ENCODE measurements at places on chromosomes 1 and 21. TPM values are rescaled to one million over a fixed set of nuclear protein-coding genes. Genes with fewer than 3 reads are reported as not detected.
A peak's percentile ranks its signal among the peaks of the same experiment; 100 is the strongest.

Gene PBXIP1
- total RNA-seq = 14.7 TPM

DNA sequence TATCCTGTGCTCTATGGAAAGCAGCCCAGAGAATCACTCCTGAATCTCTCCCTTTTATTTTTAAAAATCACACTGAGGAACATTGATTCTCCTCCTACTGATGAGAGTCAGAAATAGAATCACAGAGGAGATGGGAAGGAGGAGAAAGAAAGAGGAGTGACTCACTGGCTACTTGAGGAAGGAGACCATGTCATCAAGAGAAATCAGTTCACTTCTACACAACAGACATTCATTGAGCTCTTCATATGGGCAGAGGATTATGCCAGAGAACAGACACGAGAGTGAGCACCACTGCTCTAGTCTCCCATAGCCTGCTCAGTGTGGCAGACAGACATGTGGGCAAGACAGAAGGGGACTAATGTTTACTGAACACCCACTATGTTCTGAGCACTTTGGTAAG is 44.2 kb downstream of the RAB3B start:
- DNase-seq = peak; percentile 28

Gene ARTN
- total RNA-seq = 10.7 TPM

DNA sequence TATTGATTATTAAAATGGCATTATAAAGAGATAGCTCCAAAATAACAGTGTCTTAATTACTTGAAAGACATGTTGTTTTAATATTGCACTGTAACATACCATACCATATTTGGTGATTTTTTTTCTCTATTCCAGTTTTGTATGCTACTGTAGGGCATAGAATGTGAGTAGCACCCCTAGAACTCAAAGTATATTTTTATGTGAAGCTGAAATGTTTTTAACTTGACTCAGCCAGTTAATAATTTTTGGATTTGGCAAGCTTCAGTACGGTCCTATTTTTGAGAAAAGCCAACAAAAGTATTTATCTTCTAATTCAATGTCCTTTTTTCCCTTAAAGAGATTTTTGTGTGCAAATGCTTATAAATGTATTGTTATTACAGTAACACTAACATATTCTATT is 593.8 kb downstream of the USP25 start:
- DNase-seq = no peak

Gene KRTAP13-2
- not detected for total RNA-seq

DNA sequence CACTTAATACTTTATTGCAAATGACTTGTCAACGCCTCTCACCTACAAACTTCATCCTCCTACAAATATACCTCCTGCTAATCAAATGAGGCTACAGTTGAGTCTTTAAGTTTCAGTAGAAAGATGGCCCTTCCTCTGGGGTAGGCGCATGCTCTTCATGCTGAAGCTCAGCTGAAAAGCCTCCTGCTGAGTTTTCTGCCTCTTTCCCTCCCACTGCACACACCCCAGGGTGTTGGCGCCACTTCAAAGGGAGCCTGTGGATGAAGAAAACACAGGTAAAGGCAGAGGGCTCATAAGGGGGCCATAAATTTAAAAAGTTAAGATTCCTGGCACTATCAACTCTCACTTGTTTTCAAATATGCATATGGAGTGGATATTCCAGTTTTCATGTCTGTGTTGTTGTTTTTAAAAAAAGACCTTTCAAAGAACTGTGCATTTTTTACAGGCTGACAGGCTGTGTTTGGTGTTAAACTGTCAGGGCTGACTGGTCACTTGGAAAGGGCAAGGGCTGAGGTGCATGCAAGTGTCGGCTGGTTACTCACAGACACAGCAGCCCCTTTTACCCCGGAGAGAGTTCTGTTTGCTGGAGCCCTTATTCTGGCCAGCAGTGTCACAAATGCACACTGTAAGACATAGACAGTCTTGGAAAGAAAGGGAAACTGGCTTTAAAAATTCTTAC is 42.9 kb upstream of the LGALS8 start:
- no peak for DNase-seq

DNA sequence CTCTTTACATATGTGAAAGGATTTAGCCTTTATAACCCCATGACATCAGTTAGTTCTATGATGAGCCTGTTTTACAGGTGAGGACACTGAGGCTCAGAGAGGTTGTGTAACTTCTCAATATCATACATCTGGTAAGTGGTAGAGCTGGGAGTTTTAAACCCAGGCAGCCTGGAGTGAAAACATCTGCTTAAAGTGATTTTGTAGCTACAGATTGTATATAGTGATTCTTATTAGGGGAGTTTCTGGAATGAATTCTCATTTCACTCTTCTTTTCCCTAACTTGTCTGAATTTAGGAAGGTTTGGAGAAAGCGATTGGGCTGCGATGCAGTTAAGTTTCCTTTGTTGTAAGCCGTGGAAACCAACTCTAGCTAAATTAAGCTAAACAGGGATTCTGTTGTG is 175.6 kb downstream of the CAMTA1 start:
- DNase-seq = no peak

DNA sequence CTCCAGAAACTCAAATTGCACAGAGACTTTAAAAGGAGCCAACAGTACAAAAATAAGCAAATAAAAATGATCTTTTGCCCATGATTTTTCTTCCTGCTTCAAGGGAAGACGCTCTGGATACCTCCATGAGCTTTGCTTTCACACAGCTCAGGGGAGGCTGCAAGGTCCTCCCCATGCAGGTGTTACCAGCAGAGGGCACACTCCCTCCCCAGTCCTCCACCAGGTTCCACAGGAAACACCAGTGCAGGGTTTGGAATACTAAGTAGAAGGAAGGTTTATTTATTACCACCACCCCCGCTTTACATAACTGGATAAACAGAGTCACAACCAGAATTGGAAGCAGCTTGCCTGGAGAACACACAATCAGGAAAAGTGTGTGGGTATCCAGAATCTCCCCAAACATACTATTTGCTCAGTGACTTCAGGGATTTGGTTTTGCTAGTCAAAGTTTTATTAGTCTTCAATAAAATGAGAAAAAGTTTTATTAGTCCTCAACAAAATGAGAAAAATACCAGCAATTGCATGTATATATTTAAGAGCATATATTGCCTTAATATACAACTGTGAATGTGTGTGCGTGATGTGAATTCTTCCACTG is 37.3 kb downstream of the HSD3B1 start:
- peak; percentile 9 for DNase-seq

- peak; percentile 67 for DNase-seq
Measured at GRCh38 chr1:154176337-154176736, 15.6 kb downstream of the TPM3 start.

GRCh38 chr1:91502672-91503184 is 2.1 kb downstream of the CDC7 start:
- DNase-seq = peak; percentile 56

DNA sequence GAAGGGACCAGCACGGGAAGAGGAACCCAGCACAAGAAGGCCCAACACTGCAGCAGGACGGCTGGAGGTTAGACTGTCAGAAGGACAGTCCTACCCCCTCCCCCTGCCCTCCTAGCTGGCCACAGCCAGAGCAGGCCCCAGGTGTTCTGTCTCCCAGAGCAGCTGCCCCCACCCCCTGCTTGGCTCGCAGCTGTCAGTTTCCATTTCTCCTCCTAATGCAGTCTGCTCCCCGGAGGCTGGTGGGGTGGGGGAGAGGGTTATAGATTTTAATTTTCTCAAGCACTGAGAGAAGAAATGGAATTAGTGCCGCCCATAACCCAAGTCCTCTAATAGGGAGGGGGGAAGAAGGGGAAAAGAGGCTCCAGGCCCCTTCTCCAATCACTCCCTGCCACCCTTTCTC is 13.0 kb upstream of the PEAR1 start:
- no peak for DNase-seq

DNA sequence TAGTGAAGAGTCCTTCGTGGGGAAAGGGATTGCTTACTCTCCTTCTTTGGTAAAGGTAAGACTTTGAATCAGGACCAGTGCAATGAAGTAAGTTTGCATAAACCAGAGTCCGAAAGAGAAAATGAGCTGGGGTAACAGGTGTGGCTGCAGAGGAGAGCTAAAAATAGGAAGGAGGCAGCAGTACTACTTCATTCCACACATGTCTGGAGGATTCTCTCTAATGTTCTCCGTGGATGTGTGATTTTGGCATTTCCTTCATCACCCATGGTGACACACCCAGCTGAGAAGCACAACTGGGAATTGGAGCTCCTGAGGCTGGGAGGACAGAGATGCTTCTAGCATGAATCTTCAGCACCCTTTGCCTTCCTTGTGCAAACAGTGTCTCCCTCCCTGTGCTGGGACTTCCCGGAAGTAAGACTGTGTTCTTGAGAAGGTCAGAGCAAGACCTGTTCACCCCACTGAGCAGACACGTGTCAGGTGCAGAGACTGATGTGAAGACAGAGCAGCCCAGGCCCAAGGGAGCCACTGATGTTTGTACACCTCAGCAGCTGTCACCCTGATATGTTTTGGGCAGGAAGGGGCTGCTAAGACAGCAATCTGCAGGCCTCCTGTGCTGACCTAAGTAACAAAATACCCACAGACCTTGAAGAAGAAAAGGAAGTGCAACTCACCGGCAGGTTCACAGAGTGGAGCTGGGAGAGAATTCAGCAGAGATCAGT is 13.3 kb downstream of the FCRL1 start:
- DNase-seq = no peak

- DNase-seq = no peak
Measured at GRCh38 chr1:168672278-168672677, 56.7 kb downstream of the DPT start.

Gene CFAP141
- total RNA-seq = not detected

Gene LAX1
- not detected for total RNA-seq

DNA sequence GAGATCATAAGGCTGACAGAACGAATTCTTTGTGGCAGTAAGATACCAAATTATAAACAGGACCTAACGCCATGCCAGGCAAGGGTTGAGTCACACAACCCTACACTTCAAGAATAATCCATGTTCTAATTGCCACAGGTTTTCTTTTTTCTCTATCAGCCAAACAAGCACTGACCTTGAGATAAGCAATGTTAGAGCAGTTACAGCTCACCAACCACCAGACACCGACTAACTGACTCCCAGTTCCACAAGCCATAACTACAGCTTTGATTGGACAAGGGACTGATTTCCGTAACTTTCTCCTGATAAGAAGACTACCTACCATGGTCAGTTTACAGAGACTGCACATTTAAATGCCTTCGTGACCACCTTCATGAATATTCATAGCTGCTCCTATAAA is 149.6 kb downstream of the PTPRU start:
- no peak for DNase-seq

DNA sequence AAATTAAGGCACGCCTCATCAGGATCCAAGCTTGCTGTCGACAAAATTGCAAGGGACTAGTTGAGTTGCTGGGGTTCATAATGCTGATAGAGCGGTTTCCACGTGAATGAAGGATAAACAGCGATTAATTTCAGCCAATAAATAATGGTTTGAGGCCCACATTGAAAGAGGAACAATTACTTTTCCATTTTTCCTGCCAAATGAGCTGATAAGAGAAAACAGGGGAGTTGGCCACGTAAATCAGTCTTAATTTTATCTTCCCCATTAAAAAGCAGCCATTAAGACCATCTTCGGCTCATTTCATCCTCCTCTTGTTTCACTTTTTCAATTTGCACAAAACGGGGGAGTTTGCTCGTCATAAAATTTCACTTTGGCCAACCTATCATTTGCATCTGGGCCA is 235.5 kb upstream of the RRP15 start:
- no peak for DNase-seq

DNA sequence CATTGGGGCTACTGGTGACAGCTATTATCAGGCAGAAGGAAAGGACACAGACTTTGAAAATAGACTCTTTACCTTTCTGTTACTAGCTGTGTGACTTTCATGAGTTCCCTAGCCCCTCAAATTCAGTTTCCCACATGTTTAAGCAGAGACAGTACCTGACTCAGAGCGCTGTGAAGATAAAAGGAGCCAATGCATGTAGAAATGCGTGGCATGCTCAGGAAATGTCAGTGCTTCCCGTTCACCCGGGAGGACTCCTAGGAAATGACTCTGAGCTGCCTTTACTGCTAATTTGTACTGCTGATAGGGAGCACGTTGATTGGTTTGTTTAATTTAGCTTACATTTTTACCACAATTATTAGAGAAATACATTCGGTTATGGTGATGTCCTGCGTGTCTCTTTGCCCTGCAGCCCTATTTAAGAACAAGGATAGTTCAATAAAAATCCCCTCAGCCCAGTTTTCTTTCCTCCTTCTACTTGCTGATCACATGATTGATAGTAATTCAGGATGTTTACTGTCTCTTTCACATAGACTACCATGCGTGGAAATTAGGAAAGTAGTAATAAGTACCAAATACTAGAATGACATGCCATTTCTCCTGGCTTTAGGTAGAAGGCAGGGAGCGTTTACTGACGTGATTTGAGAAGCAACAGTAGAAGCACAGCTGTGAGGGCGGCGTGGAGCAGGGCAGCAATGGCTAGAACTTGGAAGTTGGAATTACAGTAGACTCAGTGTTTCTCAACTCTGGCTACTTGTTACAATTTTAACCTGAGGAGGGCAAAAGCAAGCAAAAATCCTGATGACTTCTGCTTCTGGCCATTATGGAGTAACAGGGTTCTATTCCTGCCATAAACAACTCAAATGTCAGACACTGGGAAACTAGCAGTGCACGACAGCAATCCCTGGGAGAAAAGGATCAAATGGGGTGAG is 15.9 kb downstream of the PDIK1L start:
- peak; percentile 18 for DNase-seq

Gene PLA2G2D
- not detected for total RNA-seq

Gene RNU1-2
- not detected for total RNA-seq

- peak; percentile 10 for DNase-seq
Measured at GRCh38 chr1:214164173-214164572, 116.8 kb upstream of the SMYD2 start.

Gene IGSF3
- 41.8 TPM for total RNA-seq

DNA sequence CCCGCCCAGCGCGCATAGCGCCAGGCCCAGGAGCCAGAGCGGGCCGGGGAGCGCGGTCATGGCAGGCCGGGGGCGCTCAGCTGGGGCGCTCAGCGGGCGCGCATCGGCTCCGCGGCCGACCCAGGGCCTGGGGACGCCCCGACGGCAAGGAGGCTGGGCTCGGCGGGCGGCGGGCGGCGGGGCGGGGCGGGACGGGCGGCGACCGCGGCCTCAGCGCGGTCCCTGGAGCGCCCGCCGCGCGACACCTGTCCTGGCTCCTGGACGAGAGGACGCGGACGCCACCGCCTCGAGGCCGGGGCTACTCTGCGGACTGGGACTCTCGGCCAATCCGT is 273 bp downstream of the BMP8B start:
- no peak for DNase-seq

DNA sequence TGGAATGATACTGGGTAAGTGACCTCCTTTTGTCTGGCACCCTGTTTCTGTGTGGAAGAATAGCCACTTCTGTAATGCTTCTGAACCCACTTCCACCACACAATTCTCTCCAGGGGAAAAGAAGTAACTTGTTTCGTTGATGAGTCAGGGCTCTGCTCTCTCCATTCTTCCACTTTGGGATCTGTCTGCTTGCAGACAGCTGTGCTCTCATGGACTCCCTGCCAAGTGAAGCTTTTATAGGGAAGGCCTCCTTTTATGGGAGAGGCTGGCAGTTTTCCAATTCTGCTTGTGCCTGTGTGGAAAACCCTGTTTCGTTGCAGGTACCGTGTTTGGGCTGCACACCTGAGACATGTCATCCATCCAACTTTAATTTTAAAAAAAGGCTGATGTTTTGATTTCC is 130.7 kb downstream of the GIPC2 start:
- DNase-seq = peak; percentile 97

Data from RPMI7951 (cell line).